ENCODE measurements at places on chromosomes 4 and X. TPM values are rescaled to one million over a fixed set of nuclear protein-coding genes. Genes with fewer than 3 reads are reported as not detected.

DNA sequence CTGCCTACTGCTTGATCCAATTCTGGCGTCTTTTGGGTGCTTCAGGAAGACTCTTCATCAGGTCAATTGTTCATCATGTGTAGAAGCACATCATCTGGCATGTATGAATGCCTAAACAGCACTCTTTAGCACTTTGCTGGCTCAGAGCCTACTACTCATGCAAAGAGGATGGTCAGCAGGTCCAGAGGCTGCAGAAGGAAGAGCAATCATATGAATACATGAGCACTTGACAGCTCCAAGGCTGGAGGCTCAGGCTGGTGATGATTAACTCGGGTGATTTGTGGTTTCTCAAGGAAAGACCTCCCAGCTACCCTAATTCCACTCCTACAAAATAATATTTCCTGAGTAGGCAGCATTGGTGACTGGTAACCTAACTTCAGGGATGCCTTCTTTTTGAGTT lies 103.8 kb upstream of the CXCL13 start:
- DNase-seq = no peak

DNA sequence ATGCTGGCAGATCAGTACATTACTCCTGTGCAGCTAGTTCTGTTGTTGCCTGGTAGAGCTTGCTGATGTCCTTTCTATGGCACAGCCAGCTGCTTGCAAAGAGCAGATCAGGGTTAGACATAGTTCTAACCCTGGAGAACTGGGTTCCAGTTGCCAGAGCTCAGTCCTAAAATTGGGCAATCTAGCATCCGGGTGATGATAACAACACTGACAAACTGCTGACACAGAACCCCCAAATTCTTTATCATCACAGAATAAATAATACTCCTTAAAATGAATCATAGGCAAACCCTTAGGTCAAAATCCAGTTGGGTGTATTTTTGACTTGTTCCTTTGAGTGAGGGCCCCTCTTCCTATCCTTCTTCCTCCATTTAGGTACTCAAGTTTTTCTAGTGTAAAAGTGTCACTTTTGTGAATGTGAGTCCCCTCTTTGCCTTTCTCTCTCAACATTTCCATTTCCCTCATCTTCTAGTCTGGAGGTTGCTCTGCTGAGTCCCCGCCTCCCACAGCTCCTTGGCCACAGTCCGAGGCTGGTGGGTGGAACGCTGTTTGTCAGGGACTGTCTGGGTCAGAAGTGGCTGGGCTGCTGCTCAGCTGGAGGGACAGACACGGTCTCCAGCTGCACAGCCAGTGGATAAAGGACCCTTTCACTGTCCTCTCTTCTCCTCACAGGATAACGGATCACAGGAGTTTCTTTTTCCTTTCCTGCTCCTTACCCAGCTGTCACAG lies 93.6 kb upstream of the RASGEF1B start:
- peak; percentile 37 for DNase-seq

- no peak for DNase-seq
Measured at GRCh38 chr4:76909711-76910110, 11.8 kb upstream of the SOWAHB start.

GRCh38 chr4:113646442-113646822 lies 115.1 kb downstream of the CAMK2D start:
- DNase-seq = no peak

DNA sequence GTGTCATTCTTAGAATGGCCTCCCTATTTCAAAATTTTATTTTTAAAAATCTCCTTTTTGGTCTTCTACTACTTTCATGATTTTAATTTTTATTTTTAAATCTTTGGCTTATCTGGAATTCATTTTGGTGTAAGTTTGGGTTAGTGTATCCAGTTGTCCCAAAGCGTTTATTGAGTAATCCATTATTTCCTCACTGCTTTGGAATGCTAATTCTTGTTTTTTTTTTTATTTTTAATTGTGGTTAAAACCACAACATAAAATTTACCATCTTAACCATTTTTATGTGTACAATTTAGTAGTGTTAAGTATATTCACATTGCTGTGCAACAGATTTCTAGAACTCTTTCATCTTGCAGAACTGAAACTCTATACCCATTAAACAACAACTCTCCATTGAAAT lies 8.7 kb downstream of the CITED1 start:
- no peak for DNase-seq

- DNase-seq = no peak
Measured at GRCh38 chr4:97627750-97628149, 515.5 kb downstream of the STPG2 start.

- no peak for DNase-seq
Measured at GRCh38 chr4:137609718-137610430, 77.6 kb upstream of the PCDH18 start.

DNA sequence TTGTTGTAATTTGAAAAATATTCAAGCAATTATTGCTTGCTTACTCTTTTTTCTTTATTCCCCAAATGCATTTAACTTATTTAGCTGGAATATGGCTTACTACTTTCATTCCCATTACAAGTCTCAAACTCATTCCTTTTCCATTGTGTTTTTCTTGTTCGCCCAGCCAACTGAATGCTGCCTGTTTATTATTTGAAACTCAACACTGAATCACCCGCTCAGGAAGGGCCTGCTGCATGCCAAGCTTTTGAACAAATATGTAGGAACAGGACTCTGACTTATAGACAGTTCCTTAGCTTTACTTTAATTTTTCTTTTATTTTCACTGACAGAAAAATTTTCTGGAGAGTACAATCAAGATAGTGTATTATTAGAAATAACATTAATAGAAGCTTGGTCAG lies 12.9 kb downstream of the PCDH18 start:
- no peak for DNase-seq

- peak; percentile 94 for DNase-seq
Measured at GRCh38 chrX:46545111-46546005, at the start of gene ZNF674. Gene ZNF674 (minus strand): TSS chrX:46545421. CDS start chrX:46542087, 3,334 bp downstream.

DNA sequence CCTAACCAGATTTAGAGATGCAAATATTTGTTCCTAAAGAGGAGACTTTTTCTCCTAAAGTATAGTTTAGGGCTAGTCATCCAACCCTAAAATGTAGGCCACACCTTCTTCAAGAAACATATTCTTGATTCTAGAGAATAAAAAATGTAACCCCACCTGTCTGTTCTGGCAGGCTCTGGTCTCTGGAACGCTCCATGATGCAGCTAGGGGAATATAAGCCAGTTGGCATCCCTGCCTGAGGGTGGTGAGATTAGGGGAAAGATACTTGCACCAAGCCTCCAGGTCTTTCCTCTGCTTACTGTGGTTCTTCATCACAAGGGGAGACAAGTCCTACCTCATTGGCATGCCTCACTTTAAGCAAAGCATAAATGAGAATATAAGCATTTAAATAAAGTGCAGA lies 21.2 kb upstream of the TBC1D9 start:
- DNase-seq = no peak

- no peak for DNase-seq
Measured at GRCh38 chr4:99447079-99447478, 11.9 kb upstream of the ADH7 start.

GRCh38 chr4:141999446-142000143 lies 363.2 kb downstream of the IL15 start:
- no peak for DNase-seq

- DNase-seq = peak; percentile 92
Measured at GRCh38 chr4:153643406-153644383, 40.4 kb upstream of the TLR2 start.

DNA sequence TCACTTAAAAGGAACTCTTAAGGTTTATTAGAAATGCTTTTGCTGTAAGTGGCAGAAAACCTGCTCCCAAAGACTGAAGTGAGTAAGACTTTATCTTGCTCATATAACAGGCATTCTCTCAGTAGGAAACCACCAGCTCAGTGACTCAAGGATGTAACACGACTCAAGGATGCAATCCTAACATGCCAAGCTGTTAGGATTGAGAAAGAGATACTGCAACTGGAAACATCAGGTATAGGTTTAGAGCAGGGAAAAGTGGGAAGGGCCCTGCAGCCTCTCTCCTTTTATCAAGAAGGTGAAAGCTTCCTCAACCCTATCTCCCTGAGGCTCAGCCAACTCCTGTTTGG lies 11.9 kb upstream of the SLC9A7 start:
- no peak for DNase-seq

DNA sequence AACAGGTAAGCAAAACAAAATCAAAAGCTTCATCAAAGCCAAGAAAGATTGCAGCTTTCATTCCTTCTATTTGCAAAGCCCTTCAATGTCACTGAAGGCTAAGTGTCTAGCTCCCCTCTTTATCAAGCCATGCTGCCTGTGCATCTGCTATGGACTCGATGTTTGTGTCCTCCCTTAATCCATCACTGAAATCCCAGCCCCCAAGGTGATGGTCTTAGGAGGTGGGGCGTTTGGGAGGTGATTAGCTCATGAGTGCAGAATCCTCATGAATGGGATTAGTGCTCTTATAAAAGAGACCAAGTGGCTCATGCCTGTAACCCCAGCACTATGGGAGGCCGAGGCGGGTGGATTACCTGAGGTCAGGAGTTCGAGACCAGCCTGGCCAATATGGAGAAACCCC lies 6.9 kb upstream of the TRIM2 start:
- DNase-seq = no peak

GRCh38 chr4:78040431-78040830 lies 16.7 kb upstream of the FRAS1 start:
- no peak for DNase-seq

GRCh38 chr4:56424697-56425514 lies 10.5 kb downstream of the PPAT start:
- DNase-seq = peak; percentile 43

GRCh38 chr4:31557437-31557836 lies 837.3 kb downstream of the PCDH7 start:
- DNase-seq = no peak

DNA sequence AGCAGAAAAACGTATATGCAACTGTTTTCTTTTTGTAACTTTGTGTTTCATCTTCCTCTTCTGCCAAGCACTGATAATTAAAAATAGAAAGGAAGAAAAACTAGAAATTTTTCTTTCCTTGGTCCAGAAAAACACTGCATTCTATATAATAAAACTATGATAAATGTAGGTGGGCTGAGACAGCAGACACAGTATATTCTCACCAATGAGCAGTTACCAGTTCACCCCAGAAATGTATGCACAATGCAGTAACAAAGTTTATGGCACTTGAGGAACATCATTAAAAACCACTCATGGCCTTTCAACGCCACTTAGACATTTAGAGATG lies 79.4 kb downstream of the FAT1 start:
- no peak for DNase-seq

- peak; percentile 79 for DNase-seq
Measured at GRCh38 chr4:47465004-47465403, 1.5 kb upstream of the COMMD8 start.

- DNase-seq = no peak
Measured at GRCh38 chrX:132831336-132831973, 127.0 kb downstream of the HS6ST2 start.

DNA sequence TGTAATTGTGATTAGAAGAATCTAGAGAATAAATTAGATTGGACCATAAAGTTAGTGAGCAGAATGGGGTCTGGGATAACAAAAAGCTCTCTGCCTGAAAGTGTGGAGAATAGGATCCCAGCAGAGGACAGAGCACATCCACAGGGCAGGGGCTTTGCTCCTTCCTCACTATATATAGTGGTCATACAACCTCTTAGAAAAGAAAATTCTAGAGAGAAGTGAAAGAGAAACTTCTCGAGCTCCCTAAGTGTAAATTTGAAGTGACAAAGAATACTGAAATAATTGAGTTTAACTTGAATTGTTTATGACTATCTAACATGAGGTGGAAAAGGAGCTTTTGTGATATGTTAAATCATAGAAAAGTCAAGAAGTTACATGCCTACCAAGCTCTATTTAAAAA lies 14.9 kb downstream of the ADAM29 start:
- no peak for DNase-seq

GRCh38 chrX:99348256-99348655 lies 1061.8 kb downstream of the PCDH19 start:
- DNase-seq = no peak

DNA sequence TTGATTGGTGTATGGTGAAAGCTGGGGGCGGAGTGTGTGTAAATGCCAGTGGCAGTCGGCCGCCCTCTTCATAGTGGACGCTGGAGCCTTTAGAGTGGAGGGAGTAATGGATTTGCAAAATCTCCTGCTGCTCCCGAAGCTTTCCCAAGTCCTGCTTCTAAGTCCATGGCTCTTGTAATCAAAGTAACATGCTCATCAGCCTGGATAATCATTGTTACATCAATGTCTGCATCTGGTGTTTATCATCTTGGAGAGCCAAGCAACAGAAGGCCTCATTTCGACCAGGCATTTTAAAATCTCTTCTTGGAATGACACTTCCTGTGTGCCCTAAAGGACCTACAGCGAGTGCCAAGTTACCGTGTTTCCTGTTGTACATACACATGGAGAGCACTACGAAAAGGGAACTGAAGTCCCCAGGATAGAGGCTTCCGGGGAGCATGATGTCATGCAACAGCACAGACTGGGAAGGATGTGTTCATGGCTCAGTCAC lies 32.2 kb downstream of the UNC5C start:
- no peak for DNase-seq

- no peak for DNase-seq
Measured at GRCh38 chrX:112834031-112834845, 6.4 kb downstream of the AMOT start.

GRCh38 chr4:73055241-73055897 lies 14.1 kb downstream of the COX18 start:
- DNase-seq = no peak

- no peak for DNase-seq
Measured at GRCh38 chr4:7307394-7308099, 115.2 kb downstream of the SORCS2 start.

- no peak for DNase-seq
Measured at GRCh38 chrX:96771486-96771885, 86.8 kb downstream of the DIAPH2 start.

DNA sequence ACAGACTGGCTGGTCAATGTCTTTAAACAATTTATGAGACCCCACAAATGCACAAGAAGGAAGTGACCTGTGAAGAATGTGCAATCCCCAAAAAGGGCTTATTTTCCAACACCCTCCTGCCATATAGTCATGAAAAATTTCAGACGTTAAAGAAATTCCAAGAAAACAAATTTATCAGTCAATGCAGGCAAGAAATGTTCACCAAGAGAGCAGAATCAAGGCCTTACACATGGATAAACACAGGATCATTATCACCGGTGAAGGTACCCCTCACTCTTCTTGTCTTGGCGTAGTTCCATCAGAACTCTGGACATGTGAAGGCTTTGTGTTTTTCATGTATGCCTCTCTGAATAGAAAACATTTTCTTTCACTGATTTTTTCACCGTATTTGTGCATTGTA lies 186.7 kb upstream of the GALNTL6 start:
- no peak for DNase-seq

DNA sequence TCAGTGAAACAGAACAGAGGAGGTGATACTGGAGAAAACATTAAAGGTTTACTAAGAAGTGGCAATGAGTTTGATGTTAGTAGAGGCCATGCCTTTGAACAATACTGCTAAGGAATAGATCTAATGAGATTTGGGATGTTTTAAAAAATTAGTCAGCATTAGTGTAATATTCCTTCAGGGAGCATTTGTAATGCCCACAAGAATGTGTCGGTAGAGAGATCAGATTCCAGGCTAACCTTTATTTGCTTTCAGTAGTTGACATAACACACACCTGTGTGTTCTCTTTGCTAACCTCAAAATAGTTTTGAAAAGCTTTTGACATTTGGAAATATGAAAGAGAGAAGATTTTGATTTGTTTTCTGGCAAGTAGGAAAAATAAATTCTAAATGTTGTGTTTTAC lies 328.8 kb downstream of the BMPR1B start:
- no peak for DNase-seq

GRCh38 chr4:88938138-88938537 lies 118.8 kb downstream of the FAM13A start:
- no peak for DNase-seq

NALF2 gene
- 7.7 TPM for total RNA-seq

NEUROG2 gene
- not detected for total RNA-seq

SLC25A4 gene
- 38.2 TPM for total RNA-seq

RBM47 gene
- total RNA-seq = 14.2 TPM

GAGE12H gene
- not detected for total RNA-seq

MAOB gene
- not detected for total RNA-seq

SERTM2 gene
- total RNA-seq = not detected

GBA3 gene
- not detected for total RNA-seq

MGAT4D gene
- total RNA-seq = not detected
